ENCODE measurements at places on chromosomes 11 and 22. TPM values are rescaled to one million over a fixed set of nuclear protein-coding genes. Genes with fewer than 3 reads are reported as not detected.

- no peak for DNase-seq
These were observed 29.0 kb upstream of the NAP1L4 start for GRCh38 chr11:3021125-3021524.

DNA sequence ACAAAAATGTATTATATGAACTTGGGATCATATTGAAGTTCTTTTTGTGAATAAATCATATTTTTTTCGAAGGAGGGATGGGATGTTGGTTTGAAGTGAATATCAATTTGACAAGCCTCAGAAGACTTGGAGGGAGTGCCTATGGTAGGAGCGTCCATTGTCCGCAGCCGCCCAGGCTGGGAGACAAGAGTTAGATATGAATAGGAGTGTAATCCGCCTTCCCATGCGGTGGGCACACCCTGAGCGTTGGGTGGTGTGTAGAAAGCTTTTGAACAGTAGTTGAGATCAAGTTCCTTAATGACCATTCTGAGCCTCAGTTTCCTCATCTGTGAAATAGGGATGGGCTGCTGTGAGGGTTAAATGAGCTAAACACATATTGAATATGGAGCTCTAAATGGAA, 7.0 kb downstream of the CD82 start:
- no peak for DNase-seq

DNA sequence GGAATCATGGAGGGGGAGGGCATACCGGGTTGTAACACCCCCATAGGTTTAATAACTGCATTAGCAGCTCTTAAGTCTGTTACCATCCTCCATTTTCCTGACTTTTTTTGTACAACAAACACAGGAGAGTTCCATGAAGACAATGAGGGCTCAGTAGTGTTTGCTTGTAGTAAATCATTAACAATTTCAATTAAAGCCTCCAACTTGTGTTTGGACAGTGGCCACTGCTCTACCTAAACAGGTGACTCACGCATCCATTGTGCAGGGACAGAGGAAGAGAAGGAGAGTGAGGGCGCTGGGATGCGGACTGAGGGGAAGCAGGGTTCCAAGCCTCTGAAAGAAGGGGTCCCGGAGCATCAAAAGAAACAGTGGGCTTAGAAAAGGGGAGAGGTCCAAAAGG, 21.3 kb upstream of the MTNR1B start:
- DNase-seq = no peak

GRCh38 chr22:46734830-46735453, 3.1 kb downstream of the CERK start:
- no peak for DNase-seq

The OOSP4A gene
- not detected for polyA plus RNA-seq

DNA sequence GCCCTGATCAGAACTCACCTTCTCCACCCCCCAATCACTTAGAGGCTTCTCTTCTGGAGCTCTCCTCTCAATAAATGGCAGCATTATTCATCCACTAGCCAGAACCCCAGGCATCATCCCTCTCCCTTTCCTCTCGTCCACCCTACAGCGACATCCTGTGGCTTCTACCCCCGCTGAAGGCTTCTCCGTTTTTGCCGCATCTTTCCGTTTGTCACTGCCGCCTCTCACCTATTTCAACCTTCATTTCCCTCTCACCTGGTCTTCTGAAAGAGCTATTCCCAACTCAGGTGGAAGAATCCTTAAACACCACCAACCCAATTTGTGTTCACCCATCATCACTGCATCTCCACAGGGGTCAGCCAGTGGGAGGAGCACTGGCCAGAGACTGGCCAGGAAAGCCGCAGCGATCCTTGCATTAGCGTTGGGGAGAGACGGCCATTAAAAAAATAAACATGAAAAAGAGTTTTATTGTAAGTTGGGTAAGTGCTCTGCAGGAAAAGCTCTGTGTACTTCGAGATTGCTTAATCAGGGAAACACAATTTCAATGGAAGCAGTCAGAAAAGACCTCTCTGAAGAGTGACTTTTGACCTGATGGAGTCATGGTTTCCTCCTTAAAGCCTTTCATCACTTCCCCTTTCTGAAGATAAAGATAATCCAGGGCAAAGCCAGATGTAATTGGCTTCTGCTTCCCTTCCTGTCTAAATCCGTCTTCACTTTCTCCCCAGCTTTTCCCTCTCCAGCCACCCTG, 36.7 kb downstream of the SPATA19 start:
- no peak for DNase-seq

DNA sequence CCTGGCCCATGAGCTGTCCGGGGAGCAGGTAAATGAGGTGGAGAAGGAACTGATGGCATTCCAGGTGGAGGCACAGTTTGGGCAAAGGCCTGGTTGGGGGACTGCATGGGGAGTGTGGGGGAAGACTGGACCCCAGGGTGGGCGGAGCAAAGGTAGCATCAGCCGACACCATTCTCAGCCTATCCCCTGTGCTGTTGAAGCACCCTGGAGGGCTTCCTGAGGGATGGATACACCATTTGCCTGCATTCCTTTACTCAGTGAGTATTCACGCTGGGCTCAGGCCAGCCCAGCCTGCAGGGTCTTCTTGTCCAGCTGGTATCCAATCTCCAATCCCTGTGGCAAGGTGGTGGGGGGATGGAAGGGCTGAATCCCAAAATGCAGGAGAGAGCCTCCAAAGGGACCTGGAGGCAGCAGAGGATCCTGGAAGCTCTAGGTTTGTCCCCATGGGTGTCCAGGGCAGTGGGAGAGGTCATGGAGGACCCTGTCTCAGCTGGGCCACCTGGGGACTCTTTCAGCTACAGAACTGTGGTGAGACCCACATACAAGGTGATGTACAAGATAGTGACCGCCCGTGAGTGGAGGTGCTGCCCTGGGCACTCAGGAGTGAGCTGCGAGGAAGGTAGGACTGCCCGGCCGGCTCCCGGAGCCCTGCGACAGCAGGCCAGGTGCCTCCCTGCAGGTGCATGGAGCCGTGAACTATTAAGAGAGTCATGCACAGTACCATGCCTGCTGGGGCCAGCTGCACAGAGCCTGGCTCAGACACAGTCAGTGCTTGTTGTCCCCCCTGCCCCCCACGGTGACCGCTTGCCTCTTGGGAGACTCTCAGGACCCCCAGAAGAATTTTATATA, 9.5 kb downstream of the EMID1 start:
- no peak for DNase-seq

DNA sequence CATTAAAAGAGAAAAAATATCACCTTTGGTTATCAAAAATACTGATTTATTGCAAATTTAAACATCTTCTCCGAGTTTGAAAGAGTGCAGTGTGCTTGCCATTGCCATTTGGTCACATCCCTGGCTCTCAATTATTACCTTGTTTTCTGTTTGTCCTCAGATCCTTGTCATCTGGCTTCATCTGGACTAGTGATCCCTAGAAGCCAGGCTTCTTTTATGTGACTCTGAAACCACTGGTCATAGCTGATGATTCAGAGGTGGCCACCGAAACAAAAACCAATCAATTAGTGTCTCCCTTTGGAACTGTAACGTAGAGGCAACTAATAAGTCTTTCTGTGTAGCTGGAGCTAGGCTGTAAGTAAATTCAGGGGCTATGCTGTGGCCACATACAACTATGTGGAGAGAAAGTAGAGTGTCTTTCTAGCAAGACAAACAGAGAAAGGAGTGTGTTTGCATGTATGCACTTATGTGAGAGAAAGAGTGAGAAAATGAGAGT, 237.9 kb downstream of the LUZP2 start:
- DNase-seq = no peak

- no peak for DNase-seq
These were observed 66.5 kb upstream of the SLC25A18 start for GRCh38 chr22:17496841-17497240.

The MIOX gene
- 0.14 TPM for polyA plus RNA-seq

The MIAT gene
- polyA plus RNA-seq = 7.8 TPM

DNA sequence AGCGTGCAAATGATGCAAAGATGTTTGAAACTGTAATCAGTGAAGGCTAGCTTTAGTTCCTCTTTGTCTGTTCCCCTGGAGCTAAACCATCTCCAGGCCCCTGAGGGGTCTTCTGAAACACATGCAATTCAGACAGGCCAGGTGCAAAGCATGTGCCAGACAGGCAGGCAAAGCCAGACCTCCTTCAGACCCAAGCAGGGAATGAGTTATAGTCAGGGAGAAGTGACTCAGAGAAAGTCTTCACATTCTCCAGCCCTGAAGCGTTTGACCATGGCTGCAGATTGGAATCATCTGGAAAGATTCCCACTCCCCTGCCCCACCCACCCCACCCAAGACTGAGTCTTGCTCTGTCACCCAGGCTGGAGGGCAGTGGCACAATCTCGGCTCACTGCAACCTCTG, 187.0 kb upstream of the ISX start:
- DNase-seq = no peak

The TPP1 gene
- 152 TPM for polyA plus RNA-seq

GRCh38 chr11:7892840-7893254, 38.2 kb downstream of the OR10A6 start:
- DNase-seq = peak; percentile 50

The CDKN1C gene
- 6.3 TPM for polyA plus RNA-seq

The MEI1 gene
- 0.22 TPM for polyA plus RNA-seq

DNA sequence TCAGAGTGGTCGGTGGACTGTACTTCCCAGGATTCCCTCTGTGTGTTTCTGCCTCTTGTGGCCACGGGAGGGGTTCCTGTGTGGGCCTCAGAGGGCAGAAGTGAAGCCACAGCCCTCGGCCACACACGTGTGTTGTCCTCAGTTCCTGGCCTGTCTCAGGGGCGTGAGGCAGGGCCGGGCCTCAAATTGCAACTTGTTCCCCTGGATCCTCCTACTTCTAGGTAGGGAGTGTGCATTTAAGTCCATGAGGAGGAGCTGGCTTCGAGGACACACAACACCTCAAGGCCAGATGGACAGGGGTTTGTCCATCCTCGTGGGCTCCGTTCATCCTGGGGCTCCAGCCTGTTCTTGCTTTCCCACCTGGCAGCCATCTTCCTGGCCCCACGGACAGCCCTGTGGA, 573.0 kb downstream of the TBC1D22A start:
- DNase-seq = no peak

DNA sequence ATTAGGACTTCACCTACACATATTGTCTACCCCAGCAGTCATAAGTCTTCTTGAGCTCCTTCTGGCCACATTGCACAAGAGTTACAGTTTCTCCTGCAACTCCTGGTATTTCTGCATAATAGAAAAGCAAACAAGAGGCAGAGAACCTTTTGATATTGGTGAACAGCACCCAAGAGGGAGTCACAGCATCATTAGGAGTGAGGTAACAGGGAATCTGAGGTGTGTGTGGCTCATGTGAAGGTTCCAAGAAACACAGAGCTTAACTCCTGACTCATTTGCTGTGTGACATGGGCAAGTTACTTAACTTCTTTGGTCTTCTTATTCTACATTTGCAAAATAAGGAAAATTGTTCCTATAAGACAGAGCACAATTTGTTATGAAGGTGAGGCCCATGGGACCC, 374.6 kb downstream of the INSC start:
- no peak for DNase-seq

- no peak for DNase-seq
These were observed 2.8 kb downstream of the ATP5MGL start for GRCh38 chr22:42637555-42637954.

The TNNI2 gene
- polyA plus RNA-seq = not detected

DNA sequence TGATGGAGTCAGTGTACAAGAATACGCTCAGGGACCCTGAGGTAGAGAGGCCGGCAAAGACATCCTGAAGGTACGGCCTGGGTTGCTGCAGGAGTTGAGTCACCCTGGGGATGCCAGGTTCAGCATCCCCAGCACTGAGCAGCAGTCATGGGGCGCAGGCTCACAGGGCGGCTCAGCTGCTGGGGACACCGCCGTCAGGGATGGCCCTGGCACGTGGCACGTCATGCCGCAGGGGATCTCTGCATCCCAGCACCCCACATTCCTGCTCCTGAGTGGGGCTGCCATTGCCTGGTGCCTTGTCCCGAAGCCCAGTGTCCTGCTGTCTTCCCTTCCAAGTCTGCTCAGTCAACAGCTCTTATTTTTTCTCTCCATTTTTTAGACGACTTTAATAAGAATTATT, 168.7 kb upstream of the NTM start:
- no peak for DNase-seq

- no peak for DNase-seq
These were observed 53.9 kb upstream of the SHISAL1 start for GRCh38 chr22:44366372-44367300.

The TCN1 gene
- polyA plus RNA-seq = not detected
